ENCODE measurements at places on chromosomes 1 and 21.

- DNase-seq = peak; percentile 67
Measured at GRCh38 chr1:26799479-26800142, 11.9 kb downstream of the PIGV start.

- no peak for DNase-seq
Measured at GRCh38 chr1:210516092-210516656, 187.5 kb downstream of the HHAT start.

DNA sequence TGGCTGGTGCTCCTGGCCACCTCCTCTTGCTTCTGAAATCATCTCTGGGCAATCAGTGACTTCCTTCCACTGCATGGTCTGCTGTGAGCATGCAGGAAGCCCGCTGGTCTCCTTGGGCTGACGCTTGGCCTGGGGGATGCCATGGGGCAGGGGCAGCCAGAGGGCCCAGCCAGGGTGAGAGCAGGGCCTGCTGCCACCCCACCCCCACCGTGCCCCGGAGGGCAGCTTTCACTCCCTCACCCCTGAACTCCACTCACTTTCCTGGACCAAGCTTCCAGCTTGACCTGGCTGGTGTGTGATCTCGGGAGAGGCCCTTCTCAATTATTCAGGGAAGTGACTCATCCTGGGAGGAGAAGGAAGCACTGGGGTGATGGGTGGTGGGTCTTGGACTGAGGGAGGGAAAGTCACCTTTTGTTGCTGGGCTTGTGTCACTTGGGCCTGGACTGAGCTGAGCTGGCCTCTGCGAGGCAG is 270.2 kb upstream of the CSF3R start:
- no peak for DNase-seq

DNA sequence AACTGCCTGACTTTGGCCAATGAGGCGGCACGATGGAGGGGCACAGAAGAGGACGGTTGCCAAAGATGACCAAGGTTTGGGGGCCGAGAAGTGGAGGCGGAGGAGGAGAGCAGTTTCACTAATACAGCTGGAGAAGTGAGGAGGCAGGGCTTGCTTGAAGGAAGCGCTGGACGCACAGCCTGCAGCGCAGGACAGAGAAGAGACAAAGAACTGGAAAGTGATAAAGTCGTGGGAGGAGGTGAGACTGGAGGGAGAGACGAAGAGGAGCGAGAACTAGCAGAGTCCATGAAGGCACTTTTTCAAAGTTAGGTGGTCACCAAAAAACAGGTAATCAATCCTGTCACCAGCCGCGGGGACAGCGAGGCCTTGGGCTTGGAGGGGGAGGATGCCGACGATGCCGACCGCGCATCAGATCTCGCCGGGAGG is 771 bp downstream of the PACC1 start:
- DNase-seq = peak; percentile 56

DNA sequence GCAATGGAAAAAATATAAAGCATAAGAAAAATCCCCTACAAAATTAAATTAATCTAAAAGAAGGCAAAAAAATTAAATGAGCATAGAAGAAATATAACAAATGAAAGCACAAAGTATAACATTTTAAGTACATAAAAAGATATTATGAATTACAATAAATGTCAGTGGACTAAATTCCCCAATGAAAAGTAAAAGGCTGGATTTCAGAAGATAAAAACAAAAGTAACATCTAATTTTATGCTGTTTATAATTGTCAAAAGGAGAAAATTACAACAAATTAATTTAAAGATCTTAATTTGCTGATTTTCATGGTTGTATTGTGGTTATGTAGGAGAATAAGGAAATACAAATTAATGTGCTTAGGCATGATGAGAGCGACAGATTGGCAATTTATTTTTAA is 92.8 kb downstream of the NGF start:
- no peak for DNase-seq

DNA sequence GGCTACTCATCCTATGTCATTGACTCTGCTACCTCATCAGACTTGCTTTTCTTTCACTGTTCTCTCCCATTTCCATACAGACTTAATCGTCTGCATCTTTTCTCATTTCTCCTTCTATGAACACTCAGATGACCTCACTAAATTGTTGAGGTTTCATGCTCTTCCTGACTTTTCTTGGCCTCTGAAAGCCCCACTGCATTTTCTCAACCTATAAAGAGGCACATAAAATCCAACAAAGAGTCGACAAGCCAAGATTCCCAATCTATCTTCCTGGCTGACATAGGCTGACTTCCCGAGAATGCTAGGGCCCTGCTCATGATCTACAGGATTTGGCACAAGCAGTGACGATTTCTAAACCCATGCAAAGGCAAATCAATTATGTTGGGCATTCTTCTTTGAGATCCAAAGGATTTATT is 280.8 kb upstream of the DPYD start:
- DNase-seq = no peak

DNA sequence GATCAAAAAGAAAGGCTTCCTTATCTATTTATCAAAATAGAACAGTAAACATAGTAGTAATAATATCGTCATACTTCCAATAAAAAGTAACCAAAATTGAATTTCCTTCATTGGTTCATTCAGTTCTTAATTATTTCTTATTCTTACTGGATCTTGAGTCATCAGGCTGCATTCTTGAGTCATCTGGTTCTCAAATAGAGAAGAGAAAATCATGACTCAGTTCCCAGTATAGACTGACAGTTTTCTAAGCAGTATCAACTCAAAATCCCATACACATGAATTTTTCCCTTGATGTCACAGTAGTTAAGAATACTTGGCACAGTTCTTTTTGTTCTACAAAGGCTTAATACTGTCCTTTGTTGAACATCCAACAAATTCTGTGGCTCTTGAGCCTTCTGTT is 626.9 kb upstream of the ADGRL4 start:
- no peak for DNase-seq

- no peak for DNase-seq
Measured at GRCh38 chr1:181128592-181129497, 40.3 kb downstream of the IER5 start.

GRCh38 chr21:27070861-27071670 is 104.2 kb upstream of the ADAMTS5 start:
- DNase-seq = no peak

- DNase-seq = no peak
Measured at GRCh38 chr1:239363930-239364329, 22.4 kb upstream of the CHRM3 start.

DNA sequence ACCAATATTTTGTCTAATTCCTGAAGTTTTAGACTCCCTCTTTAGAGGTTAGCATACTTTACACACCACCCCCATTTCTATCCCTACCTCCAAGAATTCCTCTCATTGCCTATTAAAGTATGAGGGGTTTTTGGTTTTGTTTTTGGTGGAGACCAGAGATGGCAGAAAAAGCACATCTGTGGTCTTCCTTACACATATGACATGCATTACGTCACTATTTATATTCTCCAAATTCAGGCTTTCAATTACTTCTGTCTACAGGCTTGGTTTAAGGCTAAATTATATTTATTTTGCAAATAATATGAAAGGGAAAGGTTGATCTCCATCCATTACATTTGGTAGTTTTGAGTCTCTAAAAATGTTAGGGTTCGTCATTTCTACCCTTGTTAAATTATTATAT is 674.6 kb downstream of the LMO4 start:
- no peak for DNase-seq

GRCh38 chr1:89405275-89405929 is 41.5 kb downstream of the GBP6 start:
- DNase-seq = no peak

- DNase-seq = no peak
Measured at GRCh38 chr21:14438211-14438610, 55.3 kb upstream of the HSPA13 start.

DNA sequence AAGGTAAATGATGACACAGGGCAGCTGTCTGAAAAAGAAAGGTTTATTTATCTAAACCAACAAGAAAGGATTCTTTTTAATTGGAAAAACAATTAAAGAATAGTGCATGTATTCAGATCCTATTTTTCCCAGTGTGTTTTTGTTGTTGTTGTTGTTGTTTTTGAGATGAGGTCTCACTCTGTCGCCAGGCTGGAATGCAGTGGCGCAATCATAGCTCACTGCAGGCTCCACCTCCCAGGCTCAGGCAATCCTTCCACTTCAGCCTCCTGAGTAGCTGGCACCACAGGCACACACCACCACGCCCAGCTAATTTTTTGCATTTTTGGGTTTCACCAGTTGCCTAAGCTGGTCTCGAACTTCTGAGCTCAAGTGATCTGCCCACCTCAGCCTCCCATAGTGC is 22.1 kb downstream of the NEK2 start:
- no peak for DNase-seq

DNA sequence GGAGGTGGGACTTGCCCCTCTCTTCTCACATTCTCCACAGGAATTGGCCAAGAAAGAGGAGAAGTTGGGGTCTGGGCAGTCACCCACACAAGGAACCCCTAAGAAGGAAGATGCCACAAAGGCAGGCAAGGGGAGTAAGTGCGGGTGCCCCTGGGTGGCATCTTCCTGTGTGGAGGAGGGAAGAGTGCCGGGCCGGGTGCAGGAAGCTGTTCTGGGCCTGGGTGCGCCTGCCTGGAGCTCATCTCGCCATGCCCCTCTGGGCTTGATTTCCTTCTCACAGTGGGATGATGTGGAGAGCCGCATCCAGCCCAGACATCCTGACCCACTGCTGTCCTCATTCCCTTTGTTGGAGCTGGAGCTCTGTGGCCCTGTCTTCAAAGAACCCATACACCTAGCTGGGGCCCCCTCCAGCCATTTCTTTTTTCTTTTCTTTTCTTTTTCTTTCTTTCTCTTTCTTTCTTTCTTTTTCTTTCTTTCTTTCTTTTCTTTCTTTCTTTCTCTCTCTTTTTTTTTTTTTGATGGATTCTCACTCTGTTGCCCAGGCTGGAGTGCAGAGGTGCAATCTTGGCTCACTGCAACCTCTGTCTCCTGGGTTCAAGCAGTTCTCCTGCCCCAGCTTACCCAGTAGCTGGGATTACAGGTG is 9.3 kb downstream of the LRRC71 start:
- no peak for DNase-seq

GRCh38 chr21:42047821-42048613 is 23.1 kb upstream of the UMODL1 start:
- DNase-seq = peak; percentile 68

DNA sequence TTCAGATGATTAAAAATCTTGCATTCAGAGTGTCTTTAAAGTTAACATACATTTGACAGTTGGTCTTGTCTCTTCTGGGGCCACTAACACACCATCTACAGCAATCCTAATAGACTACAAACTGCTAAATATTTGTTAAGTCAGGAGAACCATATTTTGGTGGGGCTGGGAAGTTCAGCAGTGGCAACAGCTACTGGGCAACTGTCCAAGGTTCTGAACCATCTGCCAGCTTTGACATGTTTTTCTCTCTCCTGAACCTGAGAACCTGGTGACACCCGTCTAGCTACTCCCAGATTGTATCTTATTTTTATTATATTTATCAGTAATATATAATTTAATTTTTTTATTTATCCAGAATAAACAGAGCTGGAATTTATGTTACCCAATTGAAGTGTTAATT is 199.0 kb upstream of the DPYD start:
- DNase-seq = peak; percentile 29

- no peak for DNase-seq
Measured at GRCh38 chr1:55305735-55306134, 90.6 kb upstream of the USP24 start.

- no peak for DNase-seq
Measured at GRCh38 chr1:16913181-16913832, 8.4 kb upstream of the CROCC start.

DNA sequence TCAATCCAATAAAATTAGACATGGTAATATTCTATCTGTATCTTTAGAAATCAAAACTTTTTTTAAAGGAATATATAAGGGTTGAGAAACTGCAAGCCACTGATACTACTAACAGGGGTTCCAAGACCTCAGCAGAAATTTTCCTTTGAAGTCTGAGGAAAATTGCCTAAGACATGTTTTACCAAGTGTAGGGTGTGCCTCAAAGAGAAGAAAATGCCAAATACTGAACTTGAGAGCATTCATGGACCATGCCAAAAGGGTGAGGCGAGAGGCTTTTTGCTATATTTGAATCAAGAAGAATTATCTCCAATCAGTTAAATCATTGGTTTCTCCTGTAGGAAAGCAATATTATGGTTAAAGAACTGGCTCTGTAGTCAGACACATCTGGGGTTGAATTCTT is 207.9 kb upstream of the B3GALT2 start:
- DNase-seq = no peak

- DNase-seq = peak; percentile 37
Measured at GRCh38 chr1:9399510-9400424, 107.1 kb downstream of the SPSB1 start.

- DNase-seq = no peak
Measured at GRCh38 chr1:96487971-96488370, 233.6 kb upstream of the PTBP2 start.

DNA sequence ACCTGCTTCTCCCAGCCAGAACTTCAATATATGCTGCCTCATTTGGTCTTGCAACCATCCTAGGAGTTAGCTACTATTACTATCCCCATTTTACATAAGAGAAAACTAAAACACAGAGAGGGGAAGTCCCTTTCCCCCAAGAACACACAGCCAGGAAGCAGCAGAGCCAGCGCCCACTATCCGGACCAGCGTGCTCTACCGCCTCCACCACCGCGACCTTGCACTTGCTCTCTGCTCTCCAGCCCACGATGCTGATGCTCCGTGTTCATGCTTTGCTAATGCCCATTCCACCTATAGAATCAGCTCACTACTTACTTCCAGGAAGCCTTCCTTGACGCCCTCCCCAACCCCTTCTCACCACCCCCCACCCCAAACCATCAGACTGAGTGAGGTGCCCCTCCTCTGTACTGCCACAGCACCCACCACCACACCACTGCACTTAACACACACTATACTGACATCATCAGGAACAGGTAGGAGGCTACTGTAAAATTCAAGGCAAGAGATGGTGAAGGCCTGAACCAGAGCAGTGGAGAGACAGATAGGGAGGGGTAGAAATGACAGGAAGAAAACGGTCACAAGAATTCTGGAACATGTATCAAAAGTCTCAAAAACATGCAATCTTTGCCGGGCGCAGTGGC is 9.4 kb downstream of the TMEM53 start:
- DNase-seq = no peak

Data from urothelium cell line (cell line).